Femur (tissue), 1 donor: ENCODE measurements at places on chromosomes 11 and 22.

GRCh38 chr11:125124618-125124992 lies 13.2 kb upstream of the TMEM218 start:
- no peak for DNase-seq

DNA sequence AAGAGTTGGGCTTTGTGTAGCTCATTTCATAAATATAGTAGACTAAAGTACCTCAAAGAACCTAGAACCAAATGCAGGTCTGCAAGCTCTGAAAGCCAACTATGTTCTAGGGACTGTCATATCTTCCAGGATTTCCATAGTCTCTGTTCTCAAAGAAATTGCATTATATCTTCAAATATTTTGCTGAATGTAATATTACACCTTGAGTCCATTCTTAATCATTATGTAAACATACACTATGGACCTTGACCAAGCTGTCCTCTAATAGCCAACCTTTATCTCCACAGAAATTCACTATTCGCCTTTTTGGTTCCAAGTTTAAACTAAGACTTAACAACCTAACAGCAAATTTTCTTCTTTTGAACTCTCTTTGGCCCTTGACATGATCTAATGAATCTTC lies 678.7 kb upstream of the ARHGAP42 start:
- no peak for DNase-seq

GRCh38 chr11:36116161-36116560 lies 172.3 kb downstream of the LDLRAD3 start:
- DNase-seq = no peak

- DNase-seq = peak; percentile 29
These were observed 99.4 kb upstream of the ZC3H12C start for GRCh38 chr11:109993786-109994185.

DNA sequence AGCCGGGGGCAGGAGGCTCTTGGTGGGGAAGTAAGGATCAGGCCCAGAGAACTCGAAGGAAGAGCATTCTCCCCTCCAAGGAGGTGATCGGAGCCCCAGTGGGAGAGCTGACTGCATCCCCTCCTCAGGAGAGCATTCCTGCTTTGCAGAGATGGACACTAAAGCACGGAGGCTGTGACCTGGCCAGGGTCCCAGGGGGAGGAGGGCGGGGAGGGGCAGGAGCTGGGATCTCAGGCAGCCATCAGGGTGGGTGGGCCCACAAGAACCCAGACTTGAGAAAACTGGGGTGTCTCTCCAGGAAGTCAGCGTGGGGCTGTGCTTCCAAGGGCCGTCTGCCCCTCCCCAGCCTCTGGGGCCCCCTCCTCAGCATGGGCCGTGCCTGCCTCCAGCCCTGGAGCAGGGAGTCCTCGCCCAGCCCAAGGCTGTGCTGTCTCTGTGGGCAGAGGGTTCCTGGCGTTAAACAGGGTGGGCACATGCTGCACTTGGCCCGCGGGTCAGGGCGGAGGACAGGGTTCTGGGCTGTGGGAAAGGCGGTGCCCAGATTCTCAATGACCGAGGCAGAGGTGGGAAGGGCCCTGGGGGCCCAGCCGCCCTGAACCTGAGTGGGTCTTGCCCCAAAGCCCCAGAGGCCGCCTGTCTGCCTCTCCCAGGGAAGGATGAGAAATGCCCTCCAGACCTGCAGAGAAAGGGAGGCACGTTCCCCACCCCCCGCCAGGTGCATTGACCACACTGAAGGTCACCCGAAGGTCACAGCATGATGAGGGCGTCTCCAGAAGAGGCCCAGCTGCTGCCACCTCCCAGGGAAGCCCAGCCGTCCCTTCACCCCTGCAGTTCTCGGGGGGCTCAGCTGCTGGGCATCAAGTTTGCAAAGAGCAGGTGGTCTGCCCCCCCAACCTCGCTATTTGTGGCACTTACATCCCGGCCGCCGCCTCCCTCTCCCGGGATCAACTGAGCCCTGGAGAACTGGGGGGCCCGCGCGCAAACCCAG lies 643 bp downstream of the CEND1 start:
- DNase-seq = no peak

- no peak for DNase-seq
These were observed 81.8 kb upstream of the NTM start for GRCh38 chr11:131288521-131289091.

- peak; percentile 80 for DNase-seq
These were observed 2.2 kb upstream of the TUT1 start for GRCh38 chr11:62593434-62594044.

DNA sequence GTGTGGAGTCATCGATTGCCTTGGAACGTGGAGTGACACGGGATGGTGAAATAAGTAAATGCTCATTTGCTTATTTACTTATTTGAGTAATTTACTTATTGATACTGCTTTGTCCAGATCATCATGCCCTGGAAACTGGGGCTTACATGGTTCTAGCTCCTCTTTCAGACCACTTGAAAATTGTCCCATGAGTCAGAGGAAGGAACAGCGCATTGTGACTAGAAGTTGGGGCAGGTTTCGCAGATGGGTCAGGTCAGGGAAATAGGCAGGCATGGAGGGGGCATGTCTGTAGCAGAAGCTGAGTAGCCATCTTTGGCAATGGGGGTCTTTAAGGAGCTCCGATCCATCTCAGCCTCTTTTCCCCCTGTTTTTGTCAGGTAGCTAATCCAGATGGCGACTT lies 104.2 kb upstream of the SORL1-AS1 start:
- DNase-seq = no peak

DNA sequence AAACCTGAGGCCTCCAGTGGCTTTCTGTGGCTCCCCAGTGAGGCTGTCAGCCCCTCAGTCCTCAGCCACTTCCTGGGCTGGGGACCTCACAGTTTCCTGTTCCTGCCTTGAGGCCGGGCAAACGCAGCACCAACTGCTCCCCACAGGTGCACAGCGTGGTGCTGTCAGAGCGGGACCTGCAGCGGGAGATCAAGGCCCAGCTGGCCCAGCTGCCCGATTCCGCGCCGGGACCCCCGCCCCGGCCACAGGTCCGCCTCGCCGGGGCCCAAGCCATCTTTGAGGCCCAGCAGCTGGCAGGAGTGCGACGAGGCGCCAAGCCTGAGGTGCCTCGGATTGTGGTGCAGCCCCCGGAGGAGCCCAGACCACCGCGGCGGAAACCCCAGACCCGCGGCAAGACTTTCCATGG lies 5.4 kb downstream of the TBC1D10C start:
- DNase-seq = no peak
